ENCODE measurements at places on chromosomes 3 and 15. TPM values are rescaled to one million over a fixed set of nuclear protein-coding genes. Genes with fewer than 3 reads are reported as not detected.
A peak's percentile ranks its signal among the peaks of the same experiment; 100 is the strongest.

Gene SEMA6D
- not detected for polyA plus RNA-seq

Gene DIS3L
- polyA plus RNA-seq, result 32.4 TPM

Gene SELENOT
- polyA plus RNA-seq, result 294 TPM

Gene C3orf52
- polyA plus RNA-seq, result 0.47 TPM

Gene PP2D1
- polyA plus RNA-seq, result 0.46 TPM

Gene BDH1
- 25.2 TPM for polyA plus RNA-seq

Gene NPAP1
- not detected for polyA plus RNA-seq

Gene CCR4
- polyA plus RNA-seq, result 9.9 TPM

Gene CRELD1
- 28.2 TPM for polyA plus RNA-seq

Gene MAP6D1
- not detected for polyA plus RNA-seq

DNA sequence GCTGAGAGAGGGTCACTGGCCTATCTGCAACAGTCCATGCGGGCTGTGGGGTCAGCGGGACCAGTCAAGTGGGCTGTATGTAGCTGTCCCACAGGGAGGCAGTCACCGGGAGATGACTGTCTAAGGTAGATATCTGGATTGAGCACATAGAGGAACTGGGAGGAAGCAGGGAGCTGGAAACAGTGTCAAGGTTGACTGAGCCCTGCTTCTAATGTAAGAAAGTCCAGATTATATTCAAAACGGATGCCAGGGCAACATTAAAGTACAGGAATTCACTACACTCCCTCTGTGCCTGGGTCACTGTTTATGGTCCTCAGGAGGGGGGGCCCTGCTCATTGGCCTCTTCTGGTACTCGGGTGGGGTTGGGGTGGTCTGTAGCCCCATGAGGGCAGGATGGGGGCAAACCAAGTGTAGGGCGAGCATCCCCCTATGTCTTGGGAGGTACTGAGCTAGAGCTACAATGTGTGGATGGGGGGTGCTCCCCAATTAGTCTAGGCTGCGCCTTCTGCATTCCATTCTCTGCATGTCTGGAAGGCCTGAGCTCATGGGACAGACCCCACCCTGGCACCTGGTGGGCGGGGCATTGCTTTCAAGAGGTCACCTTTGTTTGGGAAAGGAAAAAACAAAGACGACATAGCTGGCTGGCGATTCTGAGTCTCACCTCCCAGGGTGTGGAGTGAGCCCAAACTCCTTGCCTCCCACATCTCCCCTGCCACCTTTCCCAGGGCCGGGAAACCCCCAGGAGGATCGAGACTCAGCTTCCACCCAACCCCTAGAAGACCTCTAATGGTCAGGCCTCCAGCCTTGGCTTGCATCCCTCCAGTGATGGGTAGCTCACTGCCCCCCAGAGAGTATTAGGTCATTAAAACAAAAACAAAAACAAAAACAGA, 45.1 kb upstream of the C15orf39 start:
- no peaks in the 10 kb centered on the region for H3K27me3 ChIP-seq
- no peak overlapping the region for H3K4me3 ChIP-seq
- no peak for DNase-seq
- no peaks in the 10 kb centered on the region for H3K36me3 ChIP-seq
- H3K27ac ChIP-seq, result no peak overlapping the region

DNA sequence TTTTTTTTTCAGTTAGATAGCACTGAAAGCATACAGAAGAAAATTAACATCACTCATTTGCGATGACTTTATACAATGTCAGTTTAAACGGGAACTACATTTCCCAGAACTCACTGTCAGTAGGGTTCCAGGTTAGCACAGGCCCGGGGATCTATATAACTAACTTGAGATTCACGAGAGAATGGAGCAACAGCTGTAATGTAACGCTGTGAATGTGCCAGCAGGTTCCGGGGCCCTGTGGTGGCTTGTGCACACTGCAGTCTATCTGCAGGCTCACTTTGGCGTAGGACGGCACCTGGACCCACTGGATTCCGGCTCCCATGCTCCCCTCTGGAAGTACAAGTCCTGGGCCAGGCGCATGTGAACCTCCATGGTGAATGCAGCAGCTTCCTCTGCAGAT, 19.4 kb downstream of the CCR1 start:
- H3K27ac ChIP-seq, result no peak overlapping the region
- H3K36me3 ChIP-seq, result no peaks in the 10 kb centered on the region
- DNase-seq, result no peak
- no peaks in the 10 kb centered on the region for H3K27me3 ChIP-seq

GRCh38 chr3:157741607-157742006, 238.4 kb upstream of the VEPH1 start:
- H3K36me3 ChIP-seq, result no peaks in the 10 kb centered on the region
- H3K4me1 ChIP-seq, result no peaks in the 10 kb centered on the region
- H3K27me3 ChIP-seq, result no peaks in the 10 kb centered on the region

DNA sequence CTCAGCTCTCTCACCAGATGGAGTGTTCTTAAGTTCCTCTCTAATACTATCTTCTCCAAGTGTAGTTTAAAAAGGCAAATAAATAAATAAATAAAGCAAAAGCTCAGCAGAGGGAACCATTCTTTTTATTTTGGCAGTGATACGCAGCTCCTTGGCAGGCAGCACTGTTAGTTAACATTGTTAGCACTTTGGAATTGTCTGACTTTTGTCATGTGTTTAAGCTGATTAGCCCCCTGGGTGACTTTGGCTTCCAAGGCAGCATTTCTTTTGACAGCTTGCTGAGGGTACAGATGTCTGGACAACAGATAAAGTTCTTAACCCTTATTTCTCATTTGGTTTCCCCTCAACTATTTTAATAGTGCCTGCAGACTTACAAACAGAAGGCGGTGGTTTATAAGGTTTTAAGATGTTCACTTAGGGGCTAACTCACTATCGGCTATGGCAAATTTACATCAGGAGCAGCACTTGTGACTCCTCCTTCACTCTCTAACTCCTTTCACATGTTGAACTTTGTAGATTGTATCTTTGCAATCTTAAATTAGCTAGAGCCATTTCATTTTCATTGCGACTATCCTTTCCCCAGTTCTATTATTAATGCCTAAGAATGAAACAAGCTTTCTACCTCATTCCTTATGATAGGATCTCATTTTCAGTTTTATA, 213.4 kb downstream of the ZBBX start:
- H3K4me3 ChIP-seq, result no peak overlapping the region
- H3K27me3 ChIP-seq, result no peaks in the 10 kb centered on the region
- no peak overlapping the region for H3K27ac ChIP-seq
- no peaks in the 10 kb centered on the region for H3K36me3 ChIP-seq
- no peak for DNase-seq
- no peaks in the 10 kb centered on the region for H3K4me1 ChIP-seq

GRCh38 chr15:80034629-80035028, 24.8 kb upstream of the ZFAND6 start:
- peaks cover 24% of the 10 kb centered on the region for H3K4me1 ChIP-seq
- DNase-seq, result no peak
- no peak overlapping the region for H3K4me3 ChIP-seq
- H3K27ac ChIP-seq, result no peak overlapping the region
- no peaks in the 10 kb centered on the region for H3K27me3 ChIP-seq

DNA sequence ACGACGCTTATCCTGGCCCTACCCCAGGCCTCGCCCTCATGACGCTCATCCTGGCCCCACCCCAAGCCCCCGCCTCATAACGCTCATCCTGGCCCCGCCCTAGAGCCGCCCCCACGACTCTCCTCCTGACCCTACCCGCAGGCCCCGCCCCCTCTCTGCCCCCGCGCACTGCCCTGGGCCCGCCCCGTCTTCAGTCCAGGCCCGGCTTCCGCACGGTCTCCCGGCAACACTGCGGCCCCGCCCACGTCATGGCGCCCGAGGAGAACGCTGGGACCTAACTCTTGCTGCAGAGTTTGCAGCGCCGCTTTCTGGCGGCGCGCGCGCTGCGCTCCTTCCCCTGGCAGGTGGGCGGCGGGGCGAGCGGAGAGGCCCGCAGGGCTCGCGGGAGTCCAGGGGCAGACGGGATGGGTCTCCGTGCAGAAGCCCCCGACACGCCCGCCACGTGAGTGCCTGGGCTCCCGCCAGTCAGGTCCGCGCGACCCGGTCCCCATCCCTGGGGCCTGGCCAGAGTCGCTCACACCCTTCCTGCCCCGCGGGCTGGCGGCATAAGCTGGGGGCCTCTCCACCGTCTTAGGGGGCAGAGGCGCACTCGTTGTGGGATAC, 52.5 kb upstream of the ROPN1B start:
- H3K27me3 ChIP-seq, result no peaks in the 10 kb centered on the region
- H3K27ac ChIP-seq, result peak overlapping the region; percentile 81
- H3K36me3 ChIP-seq, result no peaks in the 10 kb centered on the region
- H3K4me3 ChIP-seq, result peak overlapping the region; percentile 76

DNA sequence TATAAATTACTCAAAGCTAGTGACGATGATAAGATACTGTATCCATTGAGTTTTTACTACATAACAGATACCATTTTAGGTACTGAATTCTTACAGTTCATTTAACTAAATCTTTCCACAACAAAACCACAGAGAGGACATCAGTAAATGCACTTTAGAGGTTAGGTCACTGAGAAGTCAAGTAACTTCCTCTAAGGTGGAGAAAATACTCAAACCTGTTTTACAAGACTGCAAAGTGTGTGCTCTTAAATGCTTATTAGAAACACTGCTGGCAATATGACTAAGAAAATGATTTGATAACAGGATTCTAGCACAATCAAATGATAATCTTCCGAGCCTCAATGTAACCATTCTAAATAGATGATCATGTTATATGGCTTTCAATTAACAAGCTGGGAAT, 99.4 kb downstream of the UBE3A start:
- peaks cover 16% of the 10 kb centered on the region for H3K36me3 ChIP-seq
- H3K27me3 ChIP-seq, result no peaks in the 10 kb centered on the region
- H3K27ac ChIP-seq, result no peak overlapping the region
- no peak overlapping the region for H3K4me3 ChIP-seq

- no peak overlapping the region for H3K27ac ChIP-seq
- H3K4me1 ChIP-seq, result no peaks in the 10 kb centered on the region
- H3K4me3 ChIP-seq, result no peak overlapping the region
- no peaks in the 10 kb centered on the region for H3K27me3 ChIP-seq
- H3K36me3 ChIP-seq, result no peaks in the 10 kb centered on the region
- no peak for DNase-seq
Observed at GRCh38 chr3:42730294-42730693, 27.7 kb upstream of the HHATL start.

GRCh38 chr15:80990955-80991354, 1.3 kb upstream of the MESD start:
- no peaks in the 10 kb centered on the region for H3K36me3 ChIP-seq
- H3K27me3 ChIP-seq, result no peaks in the 10 kb centered on the region
- DNase-seq, result no peak
- no peak overlapping the region for H3K27ac ChIP-seq
- peaks cover 49% of the 10 kb centered on the region for H3K4me1 ChIP-seq

DNA sequence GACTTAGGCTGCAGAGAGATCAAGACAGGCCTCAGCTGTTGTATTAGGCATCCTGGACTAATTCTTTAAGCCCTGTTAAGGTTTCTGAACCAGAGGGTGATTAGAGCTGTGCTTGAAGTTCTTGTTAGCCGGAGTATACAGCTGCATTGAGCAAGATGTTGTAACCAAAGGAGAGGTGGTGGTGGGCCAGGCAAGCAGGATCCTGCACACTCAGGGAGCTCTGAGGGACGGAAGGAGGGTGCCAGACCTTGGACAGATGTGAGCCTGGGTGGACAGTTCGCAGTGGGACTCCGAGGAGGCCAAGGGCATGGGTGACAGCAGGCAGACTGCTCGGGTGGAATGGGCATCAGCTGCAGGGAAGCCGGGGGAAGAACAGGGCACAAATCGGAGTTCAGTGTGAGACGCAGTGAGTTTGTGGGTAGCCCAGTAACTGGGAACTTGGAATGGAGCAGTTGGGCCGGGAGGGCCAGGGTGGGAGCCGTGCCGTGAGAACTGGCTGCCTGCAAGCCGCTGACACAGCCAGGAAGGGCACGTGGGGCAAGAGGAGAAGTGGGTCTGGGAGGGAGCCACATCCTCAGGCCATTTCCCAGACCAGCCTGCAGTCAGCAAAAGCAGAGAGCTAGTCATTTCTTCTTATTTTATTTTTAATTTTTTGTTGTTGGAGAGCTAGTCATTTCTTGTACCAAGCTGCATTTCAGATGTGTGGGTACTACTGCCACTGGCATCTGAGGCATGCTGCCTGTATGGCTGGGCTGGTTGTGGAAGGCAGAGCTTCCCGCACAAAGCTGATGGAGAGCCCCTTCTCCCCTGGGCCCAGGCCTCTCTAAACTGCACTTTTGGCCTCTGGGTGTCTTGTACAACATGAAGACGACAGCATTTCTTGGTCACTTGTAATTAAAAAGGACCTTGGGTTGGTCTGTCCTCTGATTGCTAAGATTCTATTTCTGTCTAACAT, 61.0 kb downstream of the PGPEP1L start:
- no peaks in the 10 kb centered on the region for H3K4me1 ChIP-seq
- H3K4me3 ChIP-seq, result no peak overlapping the region
- no peaks in the 10 kb centered on the region for H3K36me3 ChIP-seq
- no peaks in the 10 kb centered on the region for H3K27me3 ChIP-seq
- H3K27ac ChIP-seq, result no peak overlapping the region

DNA sequence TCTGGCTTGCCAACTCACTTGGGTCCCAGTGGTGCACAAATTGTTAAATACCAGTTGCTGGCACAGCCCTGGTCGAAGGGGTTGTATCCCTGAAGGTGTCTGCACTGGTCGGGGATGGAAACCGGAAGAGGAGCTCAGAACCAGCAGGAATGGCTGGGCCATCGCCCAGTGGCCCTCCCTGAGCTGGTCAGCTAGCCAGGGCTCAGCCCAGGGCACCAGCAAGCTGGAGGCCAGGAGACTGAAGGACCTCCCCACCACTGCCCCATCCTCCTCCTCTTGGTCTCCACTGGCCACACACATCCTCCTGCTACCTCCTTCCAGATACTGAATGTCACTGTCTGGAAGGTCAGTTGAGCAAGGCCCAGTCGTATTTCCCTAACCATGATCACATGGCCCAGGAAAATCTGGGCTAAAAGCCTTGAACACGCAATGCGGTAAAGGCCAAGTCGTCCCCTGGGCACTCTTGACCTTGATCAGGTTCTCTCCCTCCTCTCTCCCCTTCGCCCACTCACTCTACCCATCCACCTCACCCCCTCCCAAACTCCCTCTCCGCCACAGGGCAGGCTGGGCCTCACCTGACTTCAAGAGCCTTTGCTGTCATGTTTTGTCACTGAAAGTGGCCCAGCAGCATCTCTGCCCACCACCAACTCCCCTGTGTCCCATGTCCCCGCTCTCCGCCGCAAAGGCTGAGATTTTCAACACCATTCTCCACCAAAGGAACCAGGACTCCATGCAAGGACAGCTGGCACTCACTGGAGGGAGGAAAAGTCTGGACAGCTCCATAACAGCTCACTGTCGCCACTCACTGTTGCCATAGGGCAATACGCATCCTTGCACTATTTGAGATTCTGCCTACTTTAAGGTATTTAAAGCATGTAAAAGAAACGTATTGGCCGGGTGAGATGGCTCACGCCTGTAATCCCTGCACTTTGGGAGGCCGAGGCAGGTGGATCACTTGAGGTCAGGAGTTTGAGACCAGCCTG, 12.1 kb downstream of the ZDHHC19 start:
- no peaks in the 10 kb centered on the region for H3K27me3 ChIP-seq
- H3K27ac ChIP-seq, result no peak overlapping the region
- no peak for DNase-seq
- no peaks in the 10 kb centered on the region for H3K36me3 ChIP-seq

GRCh38 chr3:64140651-64141050, 84.6 kb downstream of the PRICKLE2 start:
- H3K4me3 ChIP-seq, result no peak overlapping the region
- DNase-seq, result no peak
- H3K27me3 ChIP-seq, result no peaks in the 10 kb centered on the region
- no peaks in the 10 kb centered on the region for H3K4me1 ChIP-seq

Data from CD4-positive, alpha-beta memory T cell (primary cell).